ENCODE measurements at places on chromosomes 6 and 20. TPM values are rescaled to one million over a fixed set of nuclear protein-coding genes. Genes with fewer than 3 reads are reported as not detected.

- no peak for DNase-seq
Measured at GRCh38 chr6:170188571-170189001, 102.3 kb downstream of the DLL1 start.

DNA sequence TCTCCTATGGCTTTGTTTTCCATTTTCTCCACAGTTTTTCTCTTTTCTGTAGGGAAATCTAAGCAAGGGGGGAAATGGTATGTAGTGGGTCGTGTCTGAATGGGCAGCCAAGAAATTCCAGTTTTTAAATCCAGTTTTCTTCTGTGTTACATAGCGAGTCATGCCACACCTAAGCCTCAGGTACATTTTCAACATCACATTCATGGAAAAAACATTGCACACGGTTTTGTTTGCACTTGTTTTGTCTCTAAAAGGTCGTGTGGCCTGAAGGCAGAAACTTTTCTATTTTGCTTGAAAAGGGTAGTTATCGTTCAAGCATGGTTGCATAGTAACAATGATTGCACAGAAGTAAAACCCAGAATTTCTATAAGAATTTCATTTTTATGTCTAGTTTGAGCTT is 70.5 kb downstream of the MOXD1 start:
- no peak for DNase-seq

- DNase-seq = no peak
Measured at GRCh38 chr20:37369846-37370245, 23.9 kb downstream of the SRC start.

GRCh38 chr6:88167352-88167937 is 1.3 kb upstream of the CNR1 start:
- DNase-seq = no peak

GRCh38 chr6:36431197-36431596 is 11.5 kb downstream of the PXT1 start:
- DNase-seq = no peak

DNA sequence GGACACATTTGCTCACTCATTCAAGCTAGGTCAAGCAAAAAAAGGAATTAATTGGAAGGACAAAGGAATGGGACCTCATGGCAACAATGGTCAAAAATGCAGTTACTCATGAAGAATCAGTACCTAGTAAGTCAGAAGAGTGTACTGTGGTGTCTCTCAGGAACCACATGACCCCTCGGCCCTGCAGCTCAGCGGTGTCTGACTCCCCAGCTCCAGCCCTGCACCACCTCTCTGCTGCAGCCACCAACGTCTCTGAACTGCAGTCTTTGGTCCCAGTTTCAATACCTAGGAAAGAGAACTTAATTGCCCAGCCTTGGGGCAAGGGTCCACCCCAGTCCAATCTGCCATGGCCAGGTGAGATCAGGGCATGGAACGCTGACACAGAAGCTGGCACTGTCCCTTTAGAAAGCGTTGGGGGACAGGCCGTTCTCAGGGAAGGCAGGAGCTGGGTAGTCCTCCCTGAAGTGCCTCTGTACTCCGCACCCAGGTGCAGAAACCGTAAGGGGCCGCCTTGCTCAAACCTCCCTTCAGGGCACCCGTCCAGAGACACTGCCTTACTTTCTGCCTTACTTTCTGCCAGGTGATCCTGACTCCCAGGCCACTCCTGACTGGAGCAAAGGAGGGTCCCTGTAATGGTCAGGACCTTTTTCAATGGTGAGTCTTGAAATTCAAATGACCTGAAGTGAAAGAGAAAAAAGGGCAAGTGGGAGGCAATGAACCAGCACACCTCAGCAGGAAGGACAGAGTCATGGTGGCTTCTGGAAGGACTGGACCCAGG is 13.2 kb upstream of the NELFCD start:
- no peak for DNase-seq

GRCh38 chr20:23484081-23484480 is 6.8 kb upstream of the CST8 start:
- DNase-seq = no peak

DNA sequence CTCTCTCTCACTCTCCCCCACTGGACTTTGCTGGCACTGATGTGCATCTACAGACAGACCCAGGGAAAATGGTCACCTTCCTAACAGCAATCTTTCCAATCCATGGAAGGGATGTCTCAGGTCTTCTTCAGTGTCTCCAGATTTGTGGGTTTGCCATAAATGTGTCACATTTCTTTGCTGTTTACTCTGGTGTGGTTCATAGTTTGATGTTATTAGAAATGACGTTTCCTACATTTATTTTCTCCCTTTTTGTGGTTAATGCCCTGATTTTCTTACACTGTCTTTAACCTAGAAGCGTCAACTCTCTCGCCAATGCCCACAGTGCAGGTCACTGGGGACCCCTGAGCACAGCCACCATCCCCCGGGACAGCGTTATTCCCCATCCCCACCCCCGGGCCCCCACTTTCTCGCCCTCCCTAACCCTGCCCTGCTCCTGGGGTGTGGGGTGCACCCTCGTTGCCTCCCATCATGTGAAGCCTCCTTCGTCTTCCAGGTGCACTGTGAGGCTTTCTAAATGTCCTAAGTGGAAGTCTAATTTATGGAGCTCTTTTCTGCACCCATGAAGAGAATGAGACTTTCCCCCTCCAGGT is 86.5 kb downstream of the YTHDF1 start:
- DNase-seq = no peak

GRCh38 chr6:14023855-14024254 is 93.7 kb upstream of the CD83 start:
- DNase-seq = no peak

- no peak for DNase-seq
Measured at GRCh38 chr6:108163267-108163643, 2.6 kb upstream of the NR2E1 start.

- no peak for DNase-seq
Measured at GRCh38 chr20:32037929-32038328, 14.1 kb upstream of the HCK start.

DNA sequence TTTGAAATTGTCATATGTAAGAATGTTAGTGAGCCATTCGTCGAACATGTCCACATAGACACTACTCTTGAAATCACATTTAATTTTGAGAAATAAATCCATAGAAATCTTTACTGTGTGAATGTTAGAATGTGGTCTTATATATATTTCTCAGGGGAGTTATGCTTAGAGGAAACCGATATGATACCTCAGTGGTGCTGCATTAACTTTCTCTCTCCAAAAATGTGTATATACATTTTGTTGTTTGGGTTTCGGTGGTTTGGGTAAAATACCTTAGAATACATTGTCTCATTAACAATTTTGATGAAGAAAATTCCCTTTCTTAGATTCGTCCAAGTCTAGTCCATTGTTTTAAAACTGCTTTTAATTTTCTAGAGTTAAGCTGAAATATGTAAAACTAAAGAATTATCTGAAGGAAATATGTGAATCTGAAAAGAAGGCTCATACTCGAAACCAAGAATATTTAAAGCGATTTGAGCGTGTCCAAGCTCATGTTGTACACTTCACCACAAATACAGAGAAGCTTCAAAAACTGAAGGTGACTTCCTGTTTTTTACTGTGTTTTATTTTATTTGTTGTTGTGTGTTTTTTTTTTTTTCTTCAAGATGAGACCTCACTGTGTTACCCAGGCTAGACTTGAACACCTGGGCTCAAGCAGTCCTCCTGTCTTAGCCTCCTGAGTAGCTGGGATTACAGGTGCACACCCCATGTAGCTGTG is 10.3 kb downstream of the KIZ start:
- DNase-seq = no peak

GRCh38 chr6:3882866-3883265 is 33.7 kb downstream of the FAM50B start:
- DNase-seq = no peak

GRCh38 chr6:167764713-167765479 is 61.8 kb upstream of the AFDN start:
- no peak for DNase-seq

GRCh38 chr20:54070187-54070987 is at the start of gene BCAS1:
Gene BCAS1 (minus strand): TSS chr20:54070594. CDS start chr20:54058718, 11,876 bp downstream.
- DNase-seq = no peak

GRCh38 chr6:34227761-34228421 is 8.8 kb upstream of the HMGA1 start:
- DNase-seq = no peak

The RAMACL gene
- total RNA-seq = 1.6 TPM

The BIRC7 gene
- 0.12 TPM for total RNA-seq

The GHRH gene
- total RNA-seq = not detected

The FOXQ1 gene
- not detected for total RNA-seq

The SLC35A1 gene
- 15.2 TPM for total RNA-seq

The NKAPL gene
- 0.99 TPM for total RNA-seq

The RBM24 gene
- 5.5 TPM for total RNA-seq

The TTLL9 gene
- 0.29 TPM for total RNA-seq

The CRISP2 gene
- not detected for total RNA-seq

The PGC gene
- not detected for total RNA-seq

The SPATS1 gene
- not detected for total RNA-seq

The WFDC10B gene
- total RNA-seq = not detected

The MMP24 gene
- total RNA-seq = 6.5 TPM

All from glomerular endothelial cell (primary cell).